ENCODE measurements at places on chromosomes 5 and 9.
A peak's percentile ranks its signal among the peaks of the same experiment; 100 is the strongest.

- DNase-seq = no peak
These were observed 33.8 kb downstream of the CAPSL start for GRCh38 chr5:35904443-35905132.

GRCh38 chr5:151274666-151275065 is 21.7 kb downstream of the GM2A start:
- no peak for DNase-seq

- no peak for DNase-seq
These were observed 1.1 kb upstream of the TSPAN17 start for GRCh38 chr5:176646049-176646706.

- DNase-seq = no peak
These were observed 575.0 kb downstream of the CHSY3 start for GRCh38 chr5:130479045-130479804.

GRCh38 chr5:76818844-76819831 is at the start of gene F2RL1:
Gene F2RL1 (plus strand): TSS chr5:76819030. CDS start chr5:76819183, 153 bp downstream.
- peak; percentile 94 for DNase-seq

- peak; percentile 88 for DNase-seq
These were observed 564.0 kb downstream of the PSAT1 start for GRCh38 chr9:78860801-78861475.

- no peak for DNase-seq
These were observed 39.8 kb downstream of the MAMDC2 start for GRCh38 chr9:70083429-70083828.

GRCh38 chr5:74262544-74263207 is 377.9 kb downstream of the ENC1 start:
- DNase-seq = no peak
